ENCODE measurements at places on chromosomes 4 and X.

- no peak for DNase-seq
These were observed 603.2 kb downstream of the STIM2 start for GRCh38 chr4:27463816-27464215.

GRCh38 chr4:4603592-4603991 lies 61.7 kb upstream of the STX18 start:
- DNase-seq: no peak

- DNase-seq: no peak
These were observed 31.7 kb downstream of the GAB3 start for GRCh38 chrX:154719132-154719675.

DNA sequence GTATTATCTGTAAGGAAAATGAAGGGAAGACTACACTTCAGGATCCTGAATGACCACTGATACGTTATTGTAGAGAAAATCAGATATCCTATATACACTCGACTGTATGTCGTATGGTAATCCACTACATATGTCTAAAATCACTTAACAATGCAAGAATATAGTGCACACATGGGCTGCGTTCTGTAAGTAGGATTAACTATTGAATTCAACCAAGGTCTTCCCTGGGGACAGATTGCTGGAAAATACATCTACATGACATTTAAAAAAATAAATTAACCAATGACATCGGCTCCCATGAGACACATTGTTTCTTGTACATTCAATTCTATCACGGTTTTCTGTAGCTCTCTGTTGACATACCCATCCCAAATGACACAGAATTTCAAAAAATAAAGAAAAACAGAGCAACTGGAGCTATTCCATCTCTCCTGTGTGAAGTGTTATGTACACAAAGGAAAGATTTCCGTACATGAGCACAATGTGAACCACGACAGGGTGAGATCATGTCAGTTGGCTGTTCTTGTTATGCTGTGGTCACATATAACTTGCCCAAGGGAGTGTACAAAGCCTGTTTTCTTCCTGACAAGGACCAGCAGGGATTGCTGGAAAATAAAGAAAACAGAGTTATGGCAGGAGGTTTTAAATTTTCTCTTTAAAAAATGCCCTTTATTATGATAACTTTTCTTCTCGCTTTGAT lies 6.1 kb downstream of the ENOX2 start:
- DNase-seq: no peak

DNA sequence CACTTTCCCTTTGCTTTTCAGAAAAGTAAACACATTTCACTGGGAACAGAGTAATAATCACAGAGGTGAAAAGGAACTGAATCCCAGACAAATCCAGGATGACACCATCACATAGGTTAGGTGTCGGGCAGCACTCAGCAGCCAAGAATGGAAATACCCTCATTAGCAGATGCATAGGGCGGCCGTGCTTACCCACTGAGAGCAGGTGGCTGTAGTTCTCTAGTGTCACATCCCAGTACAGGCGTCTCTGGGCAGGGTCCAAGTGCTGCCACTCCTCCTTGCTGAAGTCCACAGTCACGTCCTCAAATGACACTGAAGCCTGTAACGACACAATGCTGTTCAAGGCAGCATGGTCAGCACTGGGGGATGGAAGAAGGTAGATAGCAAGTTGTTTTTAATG lies 26.9 kb downstream of the ZNF41 start:
- DNase-seq: no peak

DNA sequence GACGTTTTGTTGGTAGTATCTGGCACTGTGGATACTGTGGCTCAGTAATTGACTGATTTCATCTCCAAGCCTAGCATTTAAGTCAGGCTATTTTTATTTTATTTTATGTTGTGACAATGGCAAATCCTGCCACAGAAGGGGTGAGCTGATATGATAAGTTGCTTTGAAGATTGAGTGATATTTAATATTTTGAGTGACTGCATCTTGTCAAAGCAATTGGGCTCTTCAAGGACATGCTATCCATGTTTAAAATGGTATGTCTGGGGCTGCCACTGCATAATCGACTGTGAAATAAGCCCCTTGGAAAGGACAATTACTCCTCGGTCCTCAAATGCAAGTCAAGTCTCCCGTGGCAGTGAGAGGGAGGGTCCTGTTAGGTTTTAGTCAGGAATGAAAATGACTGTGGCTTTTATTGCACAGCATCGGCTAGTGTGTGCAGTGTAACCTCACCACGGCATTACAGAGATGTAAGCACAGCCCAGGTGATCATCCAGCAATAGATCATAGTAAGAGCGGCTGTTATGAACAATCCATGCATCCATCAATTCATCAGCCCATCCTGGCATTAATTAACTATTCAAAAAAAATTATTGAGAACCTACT lies 178.2 kb downstream of the GBA3 start:
- DNase-seq: no peak

- DNase-seq: no peak
These were observed 16.5 kb downstream of the TBC1D14 start for GRCh38 chr4:6926081-6926480.

GRCh38 chrX:39757971-39758370 lies 339.8 kb downstream of the BCOR start:
- no peak for DNase-seq

DNA sequence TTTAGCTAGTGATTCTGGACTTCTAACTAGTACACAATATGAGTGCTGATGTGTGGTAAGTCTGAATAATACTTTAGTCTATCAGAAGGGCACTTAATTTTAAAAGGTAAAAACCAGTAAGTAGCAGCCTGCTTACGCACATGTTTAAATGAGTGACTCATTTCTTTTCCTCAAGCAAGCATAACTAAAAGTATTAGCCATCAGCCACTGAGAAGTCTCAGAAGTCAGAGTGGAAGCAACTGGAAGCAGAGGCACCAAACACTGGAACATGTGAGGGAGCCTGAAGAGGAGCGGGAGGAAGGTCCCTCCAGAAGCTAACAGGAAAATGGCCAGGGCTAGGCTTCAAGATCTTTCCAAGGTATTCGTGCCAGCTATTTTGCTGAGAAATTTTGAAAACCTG lies 257.7 kb downstream of the RAPGEF2 start:
- no peak for DNase-seq

GRCh38 chr4:7074426-7074825 lies 6.6 kb upstream of the GRPEL1 start:
- no peak for DNase-seq

DNA sequence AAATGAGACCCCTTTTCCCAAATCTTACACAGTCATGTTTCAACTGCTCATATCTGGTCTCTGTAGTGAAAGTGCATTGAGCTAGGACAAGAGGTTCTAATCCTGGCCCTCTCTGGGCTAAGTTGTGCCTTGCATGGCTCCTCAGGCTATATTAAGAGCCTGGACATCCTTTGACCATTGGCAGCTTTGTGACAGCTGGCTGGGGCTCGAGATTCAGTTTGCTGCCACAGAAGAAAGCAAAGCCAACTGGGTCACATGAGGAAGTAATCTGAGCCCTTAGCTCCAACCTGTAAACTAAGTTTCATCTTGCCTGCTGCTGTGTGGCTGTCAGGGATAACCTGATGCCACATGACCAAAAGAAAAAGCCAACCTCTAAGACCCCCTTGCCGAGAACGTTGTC lies 51.8 kb upstream of the JADE1 start:
- no peak for DNase-seq

- no peak for DNase-seq
These were observed 174.0 kb upstream of the PRPS2 start for GRCh38 chrX:12617241-12617640.

DNA sequence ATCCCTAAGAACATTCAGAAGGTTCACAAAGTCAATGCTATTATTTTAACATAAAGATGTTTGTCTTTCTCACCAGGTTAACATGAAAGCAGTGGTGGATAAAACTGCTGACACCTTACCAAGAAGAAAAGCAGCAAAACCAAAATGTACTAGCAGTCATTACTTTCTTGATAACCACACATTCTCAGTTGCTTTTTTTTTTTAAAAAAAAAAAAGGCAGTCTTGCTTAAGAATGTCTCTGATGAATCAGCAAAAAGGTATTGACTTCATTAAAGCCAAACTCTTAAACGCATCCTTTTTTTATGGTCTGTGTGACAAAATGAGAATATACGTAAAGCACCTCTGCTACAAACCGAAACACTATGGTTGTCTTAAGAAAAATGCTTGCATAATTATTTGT lies 31.9 kb downstream of the CDKL2 start:
- no peak for DNase-seq

DNA sequence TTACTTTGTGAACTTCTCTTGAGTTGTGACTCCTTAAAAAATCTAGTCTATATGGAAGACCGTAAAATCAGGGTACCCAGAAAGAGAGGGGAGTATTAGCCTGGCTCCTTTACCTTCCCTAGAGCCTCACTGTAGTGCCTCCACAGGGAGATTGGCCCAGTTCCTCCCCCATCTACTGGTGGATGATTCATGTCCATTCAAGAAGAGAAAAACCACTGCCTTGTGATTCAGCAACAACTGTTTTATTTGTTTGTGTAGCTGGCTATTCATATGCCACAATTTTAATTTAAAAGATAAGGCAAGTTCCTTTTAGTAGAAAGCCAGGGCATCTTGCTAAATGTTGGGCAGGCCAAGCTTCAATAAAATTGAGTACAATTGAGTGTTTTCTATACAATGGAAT lies 221.8 kb upstream of the KCNIP4 start:
- DNase-seq: no peak

- no peak for DNase-seq
These were observed 19.0 kb downstream of the FAM47E start for GRCh38 chr4:76270244-76271175.

- no peak for DNase-seq
These were observed 13.5 kb downstream of the AMMECR1 start for GRCh38 chrX:110304371-110304770.

- peak; percentile 1 for DNase-seq
These were observed 248.1 kb downstream of the EVC2 start for GRCh38 chr4:5460106-5460801.

DNA sequence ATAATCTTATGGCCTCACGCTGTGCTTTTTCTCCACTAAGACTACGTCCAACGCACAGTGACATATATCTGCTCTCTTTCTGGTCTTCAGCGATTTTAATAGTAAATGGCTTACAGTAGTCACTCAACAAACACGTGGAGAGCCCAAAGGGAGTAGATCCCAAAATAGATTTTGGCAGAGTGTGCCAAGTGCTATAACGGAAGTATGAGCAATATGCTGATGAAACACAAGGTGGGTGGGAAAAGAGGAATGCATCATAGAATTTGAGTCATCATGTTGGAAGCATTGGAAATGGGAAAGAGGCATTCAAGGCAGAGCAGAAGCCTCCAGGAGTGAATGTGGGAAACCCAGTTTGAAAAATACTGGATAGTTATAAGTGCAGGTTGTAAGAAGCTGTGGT lies 129.1 kb upstream of the LDB2 start:
- DNase-seq: no peak

GRCh38 chr4:86013621-86014020 lies 346.2 kb downstream of the MAPK10 start:
- DNase-seq: no peak

DNA sequence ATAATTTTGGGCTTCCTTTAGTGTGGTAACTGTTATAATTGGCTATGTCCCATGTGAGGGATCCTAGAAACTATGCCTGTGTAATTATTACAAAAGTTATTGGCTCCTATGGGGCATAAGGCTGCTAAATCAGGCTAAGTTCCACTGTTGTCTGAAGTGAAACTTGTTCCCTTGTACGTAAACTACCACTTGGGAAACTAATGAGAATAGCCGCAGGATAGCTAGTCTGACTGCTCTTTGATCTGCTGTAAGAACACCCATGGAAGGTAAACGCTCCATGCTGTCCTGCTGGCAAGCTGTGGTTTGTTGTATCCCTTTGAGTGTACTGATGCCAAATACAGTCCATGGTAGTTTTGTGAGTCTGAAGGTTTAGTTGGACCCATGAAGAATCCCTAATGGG lies 9.3 kb upstream of the MAOA start:
- no peak for DNase-seq

GRCh38 chrX:40018041-40018440 lies 79.7 kb downstream of the BCOR start:
- no peak for DNase-seq

DNA sequence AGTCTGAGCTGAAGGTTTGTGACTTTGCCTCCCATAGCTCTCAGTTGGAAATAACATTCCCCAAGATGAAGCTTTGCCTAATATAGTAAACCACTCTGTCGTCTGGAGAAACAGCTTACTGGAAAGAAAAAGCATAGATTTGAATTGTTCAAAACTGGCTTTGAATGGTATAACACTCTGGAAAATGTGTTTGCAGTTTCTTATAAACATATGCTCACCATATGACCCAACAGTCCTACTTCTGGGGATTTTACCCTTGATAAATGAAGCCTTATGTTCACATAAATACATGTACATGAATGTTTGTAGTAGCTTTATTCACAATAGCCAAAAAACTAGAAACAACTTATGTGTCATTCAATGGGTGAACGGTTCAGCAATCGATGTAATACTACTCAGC lies 10.2 kb downstream of the VEGFD start:
- no peak for DNase-seq

GRCh38 chr4:14920237-14920636 lies 82.0 kb upstream of the CPEB2 start:
- no peak for DNase-seq

- DNase-seq: no peak
These were observed 127.1 kb downstream of the CFAP299 start for GRCh38 chr4:80462621-80463091.

DNA sequence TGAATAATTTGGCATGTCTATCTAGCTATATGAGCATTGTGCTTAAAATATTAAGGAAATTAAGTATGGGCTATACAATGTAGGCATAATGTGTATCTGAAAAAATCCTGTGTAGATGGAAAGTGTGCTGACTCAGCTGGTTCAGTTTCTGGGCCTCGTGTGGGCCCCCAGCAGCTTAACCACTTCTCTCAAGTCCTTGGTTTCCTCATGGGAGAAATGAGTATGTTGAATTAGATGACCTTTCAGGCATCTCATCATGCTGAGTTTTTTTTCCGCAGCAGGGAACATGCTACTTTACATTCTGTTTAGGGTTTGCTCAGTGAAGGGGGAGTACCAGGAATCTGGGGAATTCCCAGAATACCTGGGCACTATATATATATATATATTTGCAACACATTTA lies 30.5 kb downstream of the RHOH start:
- no peak for DNase-seq
